NCI-H2081 (cell line): ENCODE measurements at places on chromosomes 6 and 20.

GRCh38 chr6:116405652-116406356 is 35.1 kb downstream of the DSE start:
- DNase-seq: no peak

DNA sequence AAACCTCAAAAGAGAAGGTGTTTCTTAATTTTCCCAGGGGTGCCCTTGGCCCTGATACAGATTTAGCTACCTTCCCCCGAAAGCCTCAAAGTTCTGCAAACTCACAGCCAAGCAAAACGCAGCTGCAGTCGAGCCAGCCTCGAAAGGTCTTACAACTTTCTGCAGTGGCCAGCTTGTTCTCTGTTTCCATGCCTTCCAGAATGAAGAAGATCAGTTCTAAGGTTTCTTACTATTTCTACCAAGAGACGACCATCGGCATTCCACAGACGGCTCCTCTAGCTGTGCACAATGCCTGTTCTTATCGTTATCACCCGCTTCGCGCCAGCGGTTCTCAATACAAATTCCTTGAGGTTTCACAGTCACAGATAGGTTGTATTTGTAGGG is 28.5 kb upstream of the CCR6 start:
- no peak for DNase-seq

DNA sequence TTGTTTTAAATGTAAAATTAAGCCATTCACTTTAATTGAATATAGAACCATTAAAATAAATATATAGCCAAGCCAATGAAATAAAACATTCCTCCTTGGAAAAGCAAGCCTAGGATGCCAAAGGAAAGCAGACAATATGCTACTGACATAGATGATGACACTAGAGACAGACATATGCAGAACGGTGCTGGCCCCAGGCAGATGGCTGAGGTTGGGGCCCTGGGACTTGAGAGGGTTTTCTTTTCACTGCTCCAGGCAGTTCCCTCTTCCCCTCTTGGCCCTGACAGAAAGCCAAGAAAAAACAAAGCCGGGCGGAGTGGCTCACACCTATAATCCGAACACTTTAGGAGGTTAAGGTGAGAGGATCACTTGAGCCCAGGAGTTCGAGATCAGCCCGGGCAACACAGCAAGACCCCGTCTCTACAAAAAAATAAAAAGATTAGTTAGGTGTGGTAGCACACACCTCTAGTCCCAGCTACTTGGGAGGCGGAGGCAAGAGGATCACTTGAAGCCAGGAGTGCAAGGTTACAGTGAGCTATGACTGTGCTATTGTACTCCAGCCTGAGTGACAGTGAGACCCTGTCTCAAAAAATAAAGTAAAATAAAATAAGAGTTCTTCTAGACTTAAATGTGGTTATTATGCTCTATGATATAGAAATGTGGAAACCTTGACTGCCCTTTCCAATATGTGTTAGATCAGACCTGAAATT is 31.2 kb downstream of the FASTKD5 start:
- no peak for DNase-seq

DNA sequence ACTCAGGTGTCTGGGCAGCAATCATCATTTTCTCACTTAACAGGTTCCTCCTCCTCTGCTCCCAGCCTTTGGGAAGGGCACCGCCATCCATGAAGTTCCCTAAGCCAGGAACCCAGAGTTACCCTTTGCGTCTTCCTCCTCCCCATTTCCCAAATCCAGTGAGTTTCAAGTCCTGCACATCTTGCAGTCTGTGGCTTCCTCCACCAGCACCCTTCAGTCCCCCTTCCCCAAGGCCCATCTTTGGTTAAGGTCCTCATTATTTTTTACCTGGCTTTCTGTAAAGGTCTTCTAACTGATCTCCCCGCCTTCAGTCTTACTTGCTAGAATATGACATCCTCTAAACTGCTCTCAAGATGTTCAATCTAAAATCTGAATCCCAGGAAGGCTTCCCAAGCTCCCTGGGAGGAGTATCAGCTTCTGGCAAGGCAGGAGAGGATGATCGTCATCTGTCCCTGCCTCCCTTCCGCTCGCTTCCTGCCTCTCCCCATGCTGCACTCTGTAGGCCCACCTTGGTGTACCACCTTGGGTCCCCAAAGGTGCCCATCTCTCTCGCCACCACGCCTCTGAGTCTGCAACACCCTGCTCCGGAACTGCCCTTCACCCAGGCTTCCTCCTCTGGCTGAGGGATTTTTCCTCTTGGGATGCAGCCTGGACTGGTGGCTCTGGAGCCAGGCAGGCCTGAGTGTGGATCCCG is 11.4 kb upstream of the DUSP22 start:
- DNase-seq: no peak

GRCh38 chr6:158290659-158291058 is 21.6 kb upstream of the TULP4 start:
- no peak for DNase-seq

DNA sequence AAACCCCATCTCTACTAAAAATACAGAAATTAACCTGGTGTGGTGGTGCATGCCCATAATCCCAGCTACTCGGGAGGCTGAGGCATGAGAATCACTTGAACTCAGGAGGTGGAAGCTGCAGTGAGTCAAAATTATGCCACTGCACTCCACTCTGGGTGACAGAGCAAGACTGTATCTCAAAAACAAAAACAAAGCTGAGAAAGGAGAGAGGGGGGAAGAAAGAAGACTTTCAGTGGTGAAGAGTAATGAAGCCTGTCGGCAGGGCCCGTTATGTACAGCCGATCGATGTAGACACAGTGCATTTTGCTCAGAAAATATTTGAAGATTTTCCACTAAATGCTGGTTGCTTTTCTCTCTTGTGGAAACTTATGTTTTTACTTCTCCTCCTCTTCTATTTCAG is 13.8 kb downstream of the VAPB start:
- DNase-seq: no peak

- no peak for DNase-seq
Observed at GRCh38 chr6:90714319-90714718, 127.4 kb upstream of the MAP3K7 start.

DNA sequence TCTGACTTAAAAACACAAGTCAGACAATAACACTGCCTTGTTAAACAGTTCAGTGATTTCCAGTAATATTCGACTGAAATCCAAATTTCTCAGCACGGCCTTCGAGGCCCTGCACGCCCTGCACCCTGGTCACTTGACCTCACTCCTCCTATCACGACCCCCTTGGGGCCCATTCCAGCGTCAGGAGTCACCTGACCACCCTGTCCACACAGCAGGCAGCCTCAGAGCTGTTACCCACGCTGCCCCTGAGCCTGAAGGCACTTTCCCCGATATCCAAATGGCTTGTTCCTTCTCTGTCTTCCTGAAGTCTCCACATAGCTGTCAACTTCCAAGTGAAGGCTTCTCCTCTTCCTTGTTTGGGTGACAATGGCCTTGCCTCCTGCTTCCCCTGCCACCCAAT is 33.1 kb upstream of the SMOC2 start:
- no peak for DNase-seq

GRCh38 chr6:68226460-68226859 is 408.6 kb upstream of the ADGRB3 start:
- DNase-seq: no peak

DNA sequence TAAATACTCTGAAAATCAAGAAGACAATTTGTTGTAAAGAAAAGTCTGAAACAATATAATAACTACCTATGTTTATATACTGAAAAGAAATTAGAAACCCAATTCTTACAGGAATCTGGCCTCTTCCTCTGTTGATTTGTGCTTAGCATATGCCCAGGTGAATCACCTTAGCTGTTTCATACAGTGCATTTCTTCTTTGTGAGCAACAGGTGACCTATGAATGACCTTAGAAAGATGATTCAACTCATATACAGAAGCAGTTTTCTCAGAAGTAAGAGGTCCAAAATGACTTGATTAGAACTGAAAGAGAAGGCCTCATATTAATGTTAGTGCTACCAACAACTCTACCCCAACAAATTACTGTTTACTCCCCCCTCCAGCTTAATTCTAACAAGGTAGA is 419.5 kb upstream of the ID4 start:
- no peak for DNase-seq

DNA sequence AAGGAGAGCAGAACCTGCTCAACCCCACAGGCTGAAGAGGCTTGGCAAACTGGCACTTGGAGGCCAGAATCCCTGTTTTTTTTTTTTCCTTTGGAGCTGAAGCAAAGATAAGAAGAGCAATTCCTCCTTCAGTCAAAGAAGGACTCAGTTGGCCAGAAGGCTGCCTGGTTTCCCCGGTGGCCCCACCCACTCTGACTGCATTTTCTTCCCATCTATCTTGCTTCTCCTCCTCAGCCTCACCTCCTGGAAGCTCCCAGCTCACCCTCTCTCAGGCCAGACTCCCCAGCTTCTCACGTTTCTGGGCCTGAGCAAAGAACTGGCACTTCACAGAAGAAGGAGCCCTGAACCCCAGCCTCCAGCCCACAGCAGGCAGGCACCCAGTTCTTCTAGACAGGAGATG is 2.4 kb downstream of the LRFN2 start:
- no peak for DNase-seq

DNA sequence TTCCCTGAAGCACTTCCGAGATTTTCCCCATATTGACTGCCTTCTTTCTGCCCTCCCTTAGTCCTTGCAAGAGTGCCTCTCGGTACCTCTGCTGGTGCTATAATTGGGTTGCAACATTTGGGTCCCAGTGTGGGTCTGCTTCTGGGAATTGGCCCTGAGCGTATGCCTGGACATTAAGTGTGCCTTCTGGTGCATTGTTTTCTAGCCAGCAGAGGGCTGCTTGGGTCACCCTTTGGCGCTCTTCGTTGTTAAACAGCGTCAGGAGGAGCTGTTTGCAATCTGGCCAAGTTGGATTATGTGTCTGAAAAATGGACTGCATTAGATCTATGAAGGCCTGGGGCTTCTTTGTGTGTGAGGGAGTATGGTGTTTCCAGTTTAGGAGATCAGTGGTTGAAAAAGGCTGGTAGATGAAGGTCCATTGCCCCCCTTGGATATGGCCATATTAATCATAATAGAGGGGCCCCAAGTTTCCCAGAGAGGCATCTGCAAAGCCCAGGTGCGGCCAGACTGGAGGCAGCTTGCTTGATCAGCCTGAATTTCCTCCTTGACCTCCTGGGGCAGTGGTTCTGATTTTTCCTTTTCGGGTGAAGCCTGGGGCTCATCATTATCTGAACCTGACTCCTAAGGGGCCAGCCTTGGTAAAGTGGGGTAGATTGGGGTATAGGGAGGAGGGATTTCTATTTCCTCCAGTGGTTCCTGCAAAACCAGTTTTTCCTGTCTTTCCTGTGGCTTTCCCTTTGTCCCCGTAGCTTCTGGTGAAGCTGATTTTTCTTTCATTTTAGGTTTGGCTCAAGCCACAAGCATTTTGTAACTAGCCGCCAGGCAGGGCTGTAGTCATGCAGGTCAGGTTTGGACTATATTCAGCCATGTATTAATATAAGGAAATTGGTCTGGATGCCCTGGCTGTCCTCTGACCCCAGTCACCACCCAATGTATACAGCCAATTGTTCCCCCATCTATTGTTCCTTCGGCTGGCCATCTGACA is 85.4 kb upstream of the GPR6 start:
- peak; percentile 51 for DNase-seq

DNA sequence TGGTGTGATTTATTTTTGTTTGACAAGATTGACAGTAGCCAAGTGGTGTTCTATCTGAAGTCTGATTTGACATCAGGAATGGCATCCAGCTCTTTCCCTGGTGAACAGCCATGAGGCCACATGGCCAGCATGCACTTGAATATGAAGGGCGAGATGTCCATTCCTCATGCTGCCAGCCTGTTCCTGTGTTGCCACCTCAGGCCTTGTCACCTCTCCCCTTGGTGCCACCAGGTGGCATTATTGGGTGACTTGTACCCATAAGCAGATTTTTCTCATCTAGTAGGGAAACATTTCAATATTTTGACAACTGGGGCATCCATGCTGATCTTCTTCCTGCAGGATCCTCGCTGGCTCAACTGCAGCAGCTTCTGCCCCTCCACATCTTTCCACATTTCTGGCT is 199.1 kb downstream of the ERMARD start:
- DNase-seq: peak; percentile 36

DNA sequence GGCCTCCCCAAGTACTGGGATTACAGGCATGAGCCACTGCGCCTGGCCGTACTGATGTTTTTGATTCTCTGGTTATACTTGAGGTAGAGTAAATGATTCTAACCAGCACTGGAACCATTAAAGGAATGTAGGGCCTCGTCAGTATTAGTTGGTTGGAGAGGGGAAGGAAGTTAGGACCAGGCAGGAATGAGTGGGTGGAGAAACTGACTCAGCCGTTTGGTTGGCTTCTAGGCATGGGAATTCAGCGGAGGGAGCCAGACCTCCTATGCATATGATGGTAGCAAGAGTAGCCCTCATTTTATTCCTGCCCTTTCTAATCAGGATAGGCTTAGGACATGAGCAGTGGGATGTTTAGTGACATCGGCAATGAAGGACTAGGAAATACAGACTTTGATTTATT is 19.0 kb upstream of the SERINC3 start:
- DNase-seq: no peak

- DNase-seq: peak; percentile 43
Observed at GRCh38 chr6:148342350-148343046, at the start of gene SASH1. SASH1 (plus strand) TSS chr6:148342838; CDS start chr6:148343068, 230 bp downstream.

- peak; percentile 9 for DNase-seq
Observed at GRCh38 chr6:131231891-131232290, 96.6 kb downstream of the AKAP7 start.

DNA sequence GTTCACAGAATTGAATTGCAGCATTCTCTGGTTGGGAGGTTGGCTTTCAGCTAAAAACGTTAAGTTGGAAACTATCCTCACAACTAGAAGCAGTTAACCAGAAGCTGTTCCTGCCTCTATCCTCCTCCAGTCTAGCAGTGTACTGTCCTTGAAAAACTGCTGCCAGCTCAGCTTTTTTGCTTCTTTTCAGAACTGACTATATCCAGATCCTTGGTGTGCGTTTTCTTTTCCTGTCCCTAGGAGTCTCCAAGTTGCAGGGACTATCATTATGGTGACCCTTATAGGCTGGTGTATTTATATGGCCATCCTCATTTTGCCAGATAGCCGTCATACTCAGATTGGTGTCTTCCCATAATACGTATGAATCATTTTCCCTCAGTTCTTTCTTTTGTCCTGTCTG is 5.5 kb downstream of the ITCH start:
- no peak for DNase-seq

DNA sequence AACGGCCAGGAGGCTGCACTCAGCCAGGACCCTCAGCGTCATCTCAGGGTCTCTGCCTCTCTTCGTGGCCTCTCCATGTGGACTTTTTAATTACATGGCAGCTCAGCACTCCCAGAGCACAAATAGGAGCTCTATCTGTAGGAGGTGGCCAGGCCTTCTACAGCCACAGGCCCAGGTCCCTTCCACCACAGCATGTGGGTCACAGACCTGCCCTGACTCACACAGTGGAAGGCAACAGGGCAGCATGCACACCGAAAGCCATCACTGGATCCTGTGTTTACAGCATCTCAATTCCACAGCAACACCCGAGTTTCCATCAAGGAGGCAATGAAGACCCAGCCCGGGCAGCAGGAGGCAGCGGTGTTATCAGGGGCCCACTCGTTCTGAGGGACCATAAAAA is 65.8 kb upstream of the CD93 start:
- no peak for DNase-seq

- peak; percentile 59 for DNase-seq
Observed at GRCh38 chr6:26286168-26286877, 78.7 kb upstream of the BTN3A2 start.

DNA sequence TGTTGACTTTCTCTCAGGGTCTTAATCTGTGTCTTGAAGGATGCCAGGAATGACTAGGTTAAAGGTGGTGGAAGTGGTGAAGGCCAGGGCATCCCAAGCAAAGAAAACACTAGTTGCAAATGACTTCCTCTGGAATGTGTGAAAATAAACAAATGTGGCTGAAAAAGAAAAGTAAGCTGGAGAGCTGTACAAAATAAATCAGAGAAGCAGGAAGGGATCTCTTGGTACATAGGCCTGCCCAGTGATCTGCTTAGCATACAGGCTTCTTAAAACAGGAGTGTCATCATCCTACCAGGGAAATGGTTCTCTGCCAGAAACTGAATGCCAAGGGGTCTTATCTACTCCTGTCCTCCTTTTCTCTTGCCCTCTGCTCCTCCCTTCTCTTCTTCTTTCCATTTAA is 1616.0 kb downstream of the KHDRBS2 start:
- DNase-seq: no peak
